GM12892 (cell line): ENCODE measurements at places on chromosomes 2 and 18.

- DNase-seq, result no peak
Observed at GRCh38 chr2:174224665-174225288, 23.6 kb downstream of the OLA1 start.

DNA sequence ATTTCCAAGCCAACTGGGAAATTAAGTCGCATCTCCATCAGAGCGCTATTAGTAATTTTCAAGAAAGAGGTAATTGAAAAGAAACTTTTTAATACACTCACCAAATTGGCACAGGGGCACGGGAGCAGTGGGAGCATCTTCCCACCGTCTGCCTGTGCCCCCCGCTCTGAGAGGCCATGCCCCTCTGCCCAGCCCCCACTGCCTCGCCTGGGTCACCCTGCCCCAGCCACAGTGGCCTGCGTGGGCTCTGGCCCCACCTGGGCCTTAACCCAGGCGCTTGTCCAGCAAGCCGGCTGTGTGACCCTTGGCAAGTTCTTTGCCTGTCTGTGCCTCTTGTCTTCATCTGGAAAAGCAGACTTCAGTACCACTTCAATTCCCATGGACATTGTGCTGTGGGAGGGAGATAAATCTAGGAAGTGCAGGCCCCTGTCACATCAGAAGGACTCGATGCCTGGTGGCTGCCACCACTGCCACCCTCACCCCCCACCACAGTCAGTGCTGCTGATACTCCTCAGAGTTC lies 31.9 kb downstream of the GLI2 start:
- no peak for DNase-seq

- no peak for DNase-seq
Observed at GRCh38 chr2:39240758-39241157, 3.0 kb downstream of the CDKL4 start.

- no peak for DNase-seq
Observed at GRCh38 chr2:224466304-224466895, 64.5 kb upstream of the FAM124B start.
